ENCODE measurements at places on chromosomes 3 and 15.

DNA sequence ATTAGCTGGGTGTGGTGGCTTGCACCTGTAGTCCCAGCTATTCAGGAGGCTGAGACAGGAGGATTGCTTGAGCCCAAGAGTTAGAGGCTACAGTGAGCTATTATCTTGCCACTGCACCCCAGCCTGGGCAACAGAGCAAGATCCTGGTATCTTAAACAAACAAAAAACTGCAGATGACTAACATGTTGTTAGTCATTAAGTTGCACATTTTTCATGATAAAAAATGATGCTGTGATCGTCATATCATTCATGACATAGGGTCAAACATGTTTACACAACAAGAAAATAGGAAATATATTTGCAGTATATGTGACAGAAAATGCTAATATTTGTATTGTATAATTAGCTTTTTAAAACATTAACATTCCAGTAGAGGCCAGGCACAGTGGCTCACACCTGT is 20.2 kb upstream of the DAPK2 start:
- no peak for DNase-seq

DNA sequence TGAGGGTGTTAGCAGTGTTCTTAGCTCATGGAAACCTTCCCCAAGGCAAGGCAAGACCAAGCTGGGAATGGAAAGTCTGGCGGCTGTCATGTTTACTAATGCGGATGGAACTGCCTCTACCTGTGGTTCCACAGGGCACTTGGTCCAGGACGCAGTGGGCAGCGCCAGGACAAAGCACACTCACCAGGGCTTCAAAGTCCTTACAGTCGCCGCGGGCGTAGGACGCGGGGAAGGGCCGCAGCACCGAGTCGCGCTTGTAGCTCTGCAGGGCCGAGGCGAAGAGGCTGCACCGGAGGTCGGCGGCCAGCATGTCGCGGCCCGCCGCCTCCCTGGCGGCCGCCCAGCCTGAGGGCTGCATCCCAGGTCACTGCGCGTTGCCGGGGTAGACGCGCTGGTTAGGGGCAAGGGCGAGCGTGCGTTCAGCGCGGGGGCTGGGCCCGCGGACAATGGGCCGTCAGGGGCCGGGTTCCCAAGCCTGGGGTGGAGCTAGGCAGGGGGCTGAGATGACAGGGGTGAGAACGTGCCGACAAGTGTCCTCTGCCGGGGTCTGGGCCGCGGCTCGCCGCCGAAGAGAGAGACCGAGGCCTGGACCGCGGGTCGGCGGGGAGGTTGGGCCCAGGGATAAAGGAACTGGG is 497 bp downstream of the PARP16 start:
- no peak for DNase-seq

- DNase-seq: no peak
Observed at GRCh38 chr3:73499787-73500186, 125.0 kb downstream of the PDZRN3 start.

DNA sequence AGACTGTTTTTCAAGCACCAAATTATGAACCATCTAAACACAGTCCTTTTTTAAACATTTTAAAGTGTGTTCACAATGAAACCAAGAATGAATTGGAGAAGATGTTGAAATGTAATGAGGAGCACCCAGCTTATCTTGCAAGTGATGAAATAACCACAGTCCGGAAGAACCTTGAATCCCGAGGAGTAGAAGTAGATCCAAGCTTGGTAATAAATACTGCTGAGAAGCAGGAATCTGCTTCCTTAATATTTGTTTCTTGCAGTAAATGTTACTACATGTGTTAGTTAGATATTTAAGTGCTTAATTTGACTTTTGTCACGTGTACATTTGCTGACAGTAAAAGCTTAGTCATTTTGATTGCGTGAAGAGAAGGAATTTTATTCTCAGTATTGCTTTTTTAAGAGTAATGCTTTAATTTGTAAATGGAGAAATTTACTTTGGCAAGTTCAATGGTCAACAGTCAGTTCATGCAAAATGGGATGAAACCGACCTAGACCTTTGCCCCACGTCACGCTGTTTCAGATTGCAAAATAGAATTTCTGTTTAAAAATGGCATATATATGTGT is 69.8 kb downstream of the OPA1 start:
- DNase-seq: peak; percentile 51

- no peak for DNase-seq
Observed at GRCh38 chr3:125194849-125195601, 17.5 kb downstream of the SLC12A8 start.

DNA sequence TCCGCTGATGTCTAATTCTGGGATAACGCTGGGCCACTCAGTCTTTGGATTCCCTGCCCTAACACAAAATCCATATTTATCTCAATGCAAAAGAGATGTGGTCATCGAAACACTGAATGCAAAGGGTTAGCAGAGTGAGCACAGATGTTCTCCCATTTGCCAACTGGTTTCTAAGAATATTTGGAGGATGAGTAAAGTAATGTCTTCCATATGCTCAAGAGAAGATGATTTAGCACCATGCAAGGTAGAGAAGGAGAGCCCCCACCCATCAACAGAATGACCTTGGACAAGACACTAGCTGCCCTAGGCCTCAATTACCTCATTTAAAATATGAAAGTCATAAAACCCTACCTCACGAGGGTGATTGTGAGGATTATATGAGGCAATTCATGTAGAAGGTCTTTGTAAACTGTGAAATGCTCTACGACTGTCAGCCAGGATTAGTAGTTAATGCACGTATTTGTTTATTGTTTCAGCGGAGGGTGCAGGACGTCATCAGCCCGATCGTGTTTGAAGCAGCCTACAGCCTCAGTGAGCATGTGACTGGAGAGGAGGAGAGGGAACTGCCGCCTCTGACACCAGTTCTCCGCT is 232.9 kb upstream of the CTDSPL start:
- no peak for DNase-seq

GRCh38 chr3:107798381-107798780 is 275.6 kb downstream of the BBX start:
- peak; percentile 73 for DNase-seq

DNA sequence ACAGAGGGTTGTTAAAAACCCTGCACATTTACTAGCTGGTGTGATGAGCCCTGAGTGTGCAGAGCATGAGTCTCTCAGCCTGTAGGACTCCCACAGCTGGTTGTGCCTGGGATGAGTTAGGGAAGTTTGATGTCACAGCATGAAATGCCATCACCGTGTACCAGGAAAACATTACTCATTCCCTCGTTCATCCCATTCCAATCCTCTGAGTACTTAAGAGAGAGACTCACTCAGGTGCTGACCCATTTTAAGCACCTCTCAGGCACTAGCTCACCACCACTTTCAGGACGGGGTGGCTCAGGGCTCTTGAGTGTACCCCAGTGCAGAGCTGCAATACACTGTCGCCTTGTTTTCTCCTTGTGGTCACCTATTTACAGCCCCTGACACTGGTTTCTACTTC is 18.7 kb downstream of the MGLL start:
- DNase-seq: peak; percentile 90

GRCh38 chr3:143831208-143831607 is 17.1 kb downstream of the SLC9A9 start:
- DNase-seq: peak; percentile 60

- no peak for DNase-seq
Observed at GRCh38 chr3:147119346-147119745, 287.0 kb downstream of the ZIC4 start.

- DNase-seq: no peak
Observed at GRCh38 chr3:72738752-72739530, 109.3 kb downstream of the SHQ1 start.

DNA sequence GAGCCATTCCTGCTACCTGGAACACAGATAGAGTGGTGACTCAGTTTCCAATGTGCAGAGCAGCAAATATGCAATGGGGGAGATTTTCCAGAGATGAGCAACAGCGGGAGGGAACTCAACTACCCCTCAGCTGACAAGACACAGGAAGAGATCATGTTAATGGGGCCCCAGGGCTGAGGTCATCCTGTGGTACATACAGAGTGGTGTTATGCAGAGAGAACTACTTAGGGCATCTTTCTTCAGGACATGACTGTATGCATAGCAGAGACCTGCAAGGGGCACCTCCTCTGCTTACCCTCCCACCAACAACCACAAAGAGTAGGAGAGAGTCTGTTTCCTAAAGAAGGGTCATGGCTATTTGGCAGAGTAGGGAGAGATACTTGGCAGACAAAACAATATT is 6.8 kb upstream of the TBC1D5 start:
- DNase-seq: peak; percentile 24

DNA sequence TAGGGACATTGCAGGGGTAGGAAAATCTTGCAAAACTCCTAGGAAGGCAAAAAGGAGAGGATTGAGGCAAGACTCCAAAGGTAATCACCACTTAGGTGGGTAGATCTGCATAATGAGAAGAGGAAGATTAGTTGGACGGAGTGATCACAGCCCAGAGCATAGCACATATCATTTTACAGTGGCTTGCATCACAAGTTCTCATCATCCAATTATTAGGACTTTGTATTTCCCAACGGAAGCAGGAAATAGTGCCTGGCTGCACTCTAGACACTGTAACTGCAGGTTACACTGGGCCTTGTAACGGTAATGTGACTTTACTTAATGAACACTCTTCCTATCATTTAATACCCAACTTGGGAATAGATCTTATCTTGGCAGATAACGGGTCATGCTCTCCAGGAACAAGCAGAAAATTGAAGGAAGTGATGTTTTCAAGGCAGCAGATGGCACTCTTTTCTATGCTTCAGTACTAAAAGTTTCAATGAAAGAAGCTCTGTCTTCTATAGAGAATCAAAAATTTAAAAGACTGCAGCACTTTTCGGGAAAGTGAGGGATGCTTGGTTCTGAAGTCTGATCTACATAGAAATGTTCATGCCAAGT is 101.9 kb upstream of the KCNMB2 start:
- no peak for DNase-seq

DNA sequence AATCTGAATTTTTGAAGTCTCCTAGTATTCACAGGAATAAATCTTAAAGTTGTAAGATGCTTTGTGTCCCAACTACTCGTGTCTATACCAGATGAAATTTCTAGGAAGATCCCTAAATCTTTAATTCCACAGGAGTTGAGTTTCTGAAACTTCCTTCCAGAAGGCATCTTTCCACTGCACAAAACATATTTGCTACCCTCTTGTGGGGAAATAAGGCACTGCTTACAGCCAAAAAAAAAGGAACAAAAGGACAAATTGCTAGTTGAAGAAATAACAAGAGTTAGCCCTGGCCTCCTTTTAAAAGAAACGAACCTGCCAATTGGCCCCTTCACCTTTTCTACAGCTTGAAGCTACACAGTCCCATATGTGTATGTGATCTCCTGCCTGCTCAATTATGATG is 54.0 kb downstream of the TAFA4 start:
- no peak for DNase-seq

DNA sequence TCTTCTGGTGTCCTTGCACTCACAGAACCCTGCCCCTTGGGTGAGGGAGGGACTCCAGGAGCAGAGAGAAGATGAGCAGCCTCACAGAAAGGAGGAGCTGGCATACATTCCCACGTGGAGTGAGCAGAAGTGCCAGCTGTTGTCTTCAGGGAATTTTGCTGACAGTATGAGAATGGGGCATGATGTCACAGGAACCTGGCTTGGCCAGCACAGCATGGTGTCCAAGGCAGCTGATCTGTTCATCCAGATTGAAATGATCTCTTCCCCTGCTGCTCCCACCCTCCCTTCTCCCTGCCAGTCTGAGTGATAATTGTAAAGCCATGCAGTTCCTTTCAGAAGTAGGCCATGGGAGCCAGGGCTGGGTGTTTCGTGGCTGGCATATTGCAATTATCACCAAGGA is 53.3 kb downstream of the GJD2 start:
- no peak for DNase-seq

DNA sequence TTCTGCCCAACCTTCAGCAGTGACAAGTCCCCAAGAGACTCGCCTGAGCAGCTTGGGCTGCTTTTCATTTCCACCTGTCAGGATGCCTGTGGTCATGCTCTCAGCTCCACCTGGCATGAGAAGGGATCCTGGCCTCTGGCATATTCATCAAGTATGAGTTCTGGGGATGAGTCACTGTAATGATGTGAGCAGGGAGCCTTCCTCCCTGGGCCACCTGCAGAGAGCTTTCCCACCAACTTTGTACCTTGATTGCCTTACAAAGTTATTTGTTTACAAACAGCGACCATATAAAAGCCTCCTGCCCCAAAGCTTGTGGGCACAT is 3.5 kb downstream of the MYD88 start:
- DNase-seq: peak; percentile 58

- DNase-seq: no peak
Observed at GRCh38 chr15:72315706-72316370, 4.1 kb downstream of the CELF6 start.

DNA sequence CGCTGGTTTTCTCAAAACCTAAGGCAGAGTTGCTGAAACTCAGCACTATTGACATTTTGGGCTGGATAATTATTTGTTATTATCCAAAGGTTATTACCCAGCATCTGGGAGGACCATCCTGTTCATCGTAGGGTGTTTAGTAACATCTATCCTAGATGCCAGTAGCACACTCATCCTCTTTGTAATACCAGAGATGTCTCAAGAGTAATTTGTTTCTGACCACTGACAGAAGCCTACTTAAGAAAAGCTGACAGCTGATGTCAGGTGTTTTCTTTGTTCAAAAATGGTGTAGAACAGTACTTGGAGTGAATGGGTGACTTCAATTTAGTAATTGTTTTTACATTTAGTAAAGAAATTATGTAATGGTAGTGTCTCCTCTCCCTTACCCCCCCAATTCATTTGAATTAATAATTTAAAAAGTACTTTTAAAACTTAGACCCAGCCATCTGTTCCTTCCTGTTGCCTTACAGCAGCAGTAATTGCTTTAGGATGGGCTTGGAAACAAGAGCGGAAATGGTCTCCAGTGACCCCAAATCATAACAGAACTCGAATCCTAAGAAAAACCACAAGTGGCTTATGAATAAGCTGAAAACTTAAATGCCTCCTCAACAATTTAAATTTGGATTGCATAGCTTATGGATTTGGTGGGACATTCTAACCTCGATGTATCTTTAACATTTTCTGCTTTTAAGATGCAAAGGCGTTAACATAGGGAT is 105.4 kb downstream of the PTPRG start:
- no peak for DNase-seq

DNA sequence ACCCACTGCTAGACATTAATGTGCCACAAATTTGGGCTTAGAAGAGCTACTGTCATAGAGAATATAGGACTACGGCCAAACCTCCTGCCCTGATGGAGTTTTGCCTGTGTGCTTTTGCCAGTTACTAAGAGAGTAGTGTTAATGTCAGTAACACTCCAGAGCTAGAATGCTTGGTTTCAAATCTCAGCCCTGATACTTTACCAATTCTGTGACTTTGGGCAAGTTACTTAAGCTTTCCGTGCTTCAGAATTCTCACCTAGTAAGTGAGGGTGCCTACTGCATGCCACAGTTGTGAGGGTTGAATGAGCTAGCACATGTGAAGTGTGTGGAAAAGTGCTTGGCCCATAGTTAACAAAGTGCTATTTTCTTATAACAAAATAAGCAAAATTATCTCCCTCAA is 10.9 kb upstream of the ITGA11 start:
- DNase-seq: no peak

DNA sequence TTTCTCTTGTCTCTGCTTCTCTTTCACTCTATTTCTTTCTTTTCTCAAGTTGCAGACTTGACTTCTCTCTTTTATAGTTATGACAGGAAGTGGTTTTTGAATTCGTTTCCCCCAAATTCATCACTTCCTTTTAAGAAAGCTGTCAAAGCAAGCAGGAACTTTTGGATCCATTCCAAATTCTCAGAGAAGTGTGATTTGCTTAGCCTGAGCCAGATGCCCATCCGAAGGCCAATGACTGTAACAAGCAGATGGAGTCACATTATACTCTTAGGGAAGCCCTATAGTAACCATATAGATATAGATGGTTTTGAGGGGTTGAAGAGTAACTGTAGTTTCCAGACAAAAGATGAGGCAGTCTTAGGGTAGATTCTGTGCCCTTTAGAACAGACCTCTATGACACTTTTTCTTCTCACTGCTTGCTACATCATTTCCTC is 592.0 kb upstream of the KCNMB2 start:
- peak; percentile 30 for DNase-seq
